MG63 (cell line): ENCODE measurements at places on chromosomes 12 and 14.

DNA sequence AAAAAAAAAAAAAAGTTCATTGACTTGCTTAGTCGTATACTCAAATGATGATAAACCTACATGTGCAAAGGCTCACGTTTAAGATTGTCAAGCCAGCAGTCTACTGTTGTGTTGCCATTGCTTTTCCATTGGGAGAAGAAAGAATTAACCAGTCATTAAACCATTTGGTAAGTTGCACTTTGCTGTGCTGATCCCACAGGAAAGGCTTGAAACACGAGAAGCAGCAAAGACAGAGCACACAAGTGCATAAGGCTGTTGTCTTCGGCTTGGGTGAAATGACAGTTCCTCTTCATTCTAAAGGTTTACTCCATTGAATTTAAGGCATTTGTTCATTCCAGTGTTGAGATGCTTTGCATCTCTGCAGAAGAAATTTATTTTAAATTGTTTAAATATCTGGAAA is 50.1 kb downstream of the ZC3H14 start:
- no peak for DNase-seq

DNA sequence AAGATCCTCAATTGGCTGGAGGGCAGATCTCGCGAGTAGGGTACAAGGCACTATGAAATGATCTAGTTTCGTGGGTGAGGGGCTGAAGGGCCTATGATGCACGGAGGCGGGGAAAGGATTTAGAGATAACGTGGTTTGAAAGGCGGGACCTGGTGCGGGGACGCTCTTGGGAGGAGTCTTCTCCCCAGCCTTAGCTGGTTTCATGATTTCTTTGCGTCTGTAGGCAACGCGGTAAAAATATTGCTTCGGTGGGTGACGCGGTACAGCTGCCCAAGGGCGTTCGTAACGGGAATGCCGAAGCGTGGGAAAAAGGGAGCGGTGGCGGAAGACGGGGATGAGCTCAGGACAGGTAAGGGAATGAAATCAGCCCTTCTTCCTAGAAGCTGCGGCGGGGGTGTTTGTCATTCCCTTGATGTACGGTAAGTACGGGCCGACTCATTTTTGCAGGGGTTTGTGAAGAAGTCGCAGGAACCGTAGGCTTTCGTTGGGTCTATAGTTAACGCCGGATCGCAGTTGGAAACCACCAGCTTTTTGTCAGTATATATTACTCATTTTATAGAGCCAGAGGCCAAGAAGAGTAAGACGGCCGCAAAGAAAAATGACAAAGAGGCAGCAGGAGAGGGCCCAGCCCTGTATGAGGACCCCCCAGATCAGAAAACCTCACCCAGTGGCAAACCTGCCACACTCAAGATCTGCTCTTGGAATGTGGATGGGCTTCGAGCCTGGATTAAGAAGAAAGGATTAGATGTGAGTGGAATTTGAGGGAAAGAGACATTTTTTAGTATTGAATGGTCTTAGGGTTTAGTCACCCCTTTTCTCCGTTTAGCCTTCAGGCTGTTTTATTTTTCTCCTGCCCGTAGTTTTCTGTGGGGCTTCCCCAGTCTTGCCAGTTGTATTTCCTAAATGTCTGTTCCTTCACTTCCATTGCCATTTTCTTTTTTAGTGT is 602 bp downstream of the APEX1 start:
- peak; percentile 56 for DNase-seq

DNA sequence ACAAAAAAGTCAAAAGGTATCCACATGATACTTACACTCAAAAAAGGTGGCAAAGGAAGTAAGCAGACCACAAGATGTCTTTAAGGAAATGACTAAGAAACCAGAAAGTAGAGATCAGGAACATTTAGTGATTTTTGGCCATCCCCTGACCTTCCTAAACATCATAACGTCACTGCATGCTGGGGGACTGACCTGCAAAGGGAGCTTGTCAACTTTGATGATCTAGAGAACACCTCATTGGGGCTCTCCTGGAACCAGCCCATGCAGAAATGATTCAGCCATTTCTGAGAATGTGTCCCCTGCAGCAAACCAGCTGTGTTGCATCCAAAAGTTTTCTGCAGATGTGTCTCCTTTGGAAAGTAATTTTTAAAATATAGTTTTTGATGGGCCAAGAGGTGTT is 152.2 kb upstream of the RASSF8 start:
- DNase-seq, result no peak

DNA sequence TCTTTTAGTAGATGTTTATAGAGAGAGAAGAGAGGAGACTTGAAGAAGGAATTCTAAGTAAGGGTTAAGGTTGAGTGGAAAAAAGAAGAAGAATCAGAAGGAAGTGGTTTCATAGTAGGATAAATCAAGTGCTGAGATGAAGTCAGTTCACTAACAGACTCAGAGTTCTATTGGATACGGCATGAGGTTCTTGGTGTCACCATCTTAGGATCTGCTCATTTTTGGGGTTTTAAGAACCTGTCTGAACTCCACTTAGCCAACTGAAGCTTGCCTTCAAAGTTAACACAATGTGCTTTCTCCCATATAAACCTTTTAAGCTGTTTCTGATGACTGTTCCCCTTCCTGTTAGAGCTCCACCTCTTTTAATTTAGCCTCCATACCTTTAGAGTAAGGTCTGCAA is 152.6 kb downstream of the PRKCH start:
- DNase-seq, result no peak
